A673 (cell line): ENCODE measurements at places on chromosomes 1 and 21. TPM values are rescaled to one million over a fixed set of nuclear protein-coding genes. Genes with fewer than 3 reads are reported as not detected.

Gene LAD1
- not detected in 2 replicates for total RNA-seq

Gene LHX4
- total RNA-seq, result 0.07 TPM in 1 of 2 replicates, not detected in the other

Gene TRIM46
- total RNA-seq, result 5.1 and 6.2 TPM in 2 replicates

Gene KPRP
- total RNA-seq, result not detected in 2 replicates

Gene DENND2D
- not detected in 2 replicates for total RNA-seq

Gene GRHL3
- 0.20 TPM in 1 of 2 replicates, not detected in the other for total RNA-seq

Gene TMEM51
- total RNA-seq, result 1.7 TPM in 2 replicates

GRCh38 chr1:121519042-121519755 lies 334.4 kb downstream of the SRGAP2C start:
- peak; percentile 84 for DNase-seq
- peak overlapping the region; percentile 60 for H3K4me3 ChIP-seq
- peak overlapping the region; percentile 73 for H3K27ac ChIP-seq

DNA sequence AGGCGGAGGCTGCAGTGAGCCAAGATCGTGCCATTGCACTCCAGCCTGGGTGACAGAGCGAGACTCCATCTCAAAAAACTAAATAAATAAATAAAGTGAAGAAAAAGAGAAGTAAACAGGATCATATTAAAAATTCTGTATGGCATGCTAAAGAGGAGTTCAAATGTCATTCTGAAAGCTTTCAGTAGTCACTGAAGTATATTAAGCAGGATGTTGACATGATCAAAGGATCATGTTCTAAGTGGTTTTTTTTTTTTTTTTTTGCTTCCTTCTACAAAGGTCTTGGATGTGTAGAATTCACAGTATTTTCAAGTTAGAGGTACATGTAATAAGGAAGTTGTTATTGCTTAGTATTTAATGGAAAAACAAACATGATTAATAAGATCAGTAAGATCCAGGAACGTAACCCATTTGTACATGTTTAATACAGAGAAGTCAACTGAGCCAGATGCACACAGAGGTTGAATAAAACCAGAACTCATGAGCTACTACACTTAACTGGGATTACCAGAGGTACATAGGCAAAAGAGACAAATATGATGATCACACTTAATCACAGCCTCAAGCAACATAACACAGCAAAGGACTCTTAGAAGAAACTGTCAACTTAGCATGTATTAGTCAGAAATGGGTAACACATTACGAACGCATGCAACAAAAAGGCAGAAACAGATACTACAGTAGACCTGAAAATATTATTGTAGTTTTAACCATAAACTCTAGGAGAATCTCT lies 12.2 kb downstream of the CDC42BPA start:
- H3K27me3 ChIP-seq, result no peaks in the 10 kb centered on the region
- DNase-seq, result no peak
- H3K4me1 ChIP-seq, result no peaks in the 10 kb centered on the region

DNA sequence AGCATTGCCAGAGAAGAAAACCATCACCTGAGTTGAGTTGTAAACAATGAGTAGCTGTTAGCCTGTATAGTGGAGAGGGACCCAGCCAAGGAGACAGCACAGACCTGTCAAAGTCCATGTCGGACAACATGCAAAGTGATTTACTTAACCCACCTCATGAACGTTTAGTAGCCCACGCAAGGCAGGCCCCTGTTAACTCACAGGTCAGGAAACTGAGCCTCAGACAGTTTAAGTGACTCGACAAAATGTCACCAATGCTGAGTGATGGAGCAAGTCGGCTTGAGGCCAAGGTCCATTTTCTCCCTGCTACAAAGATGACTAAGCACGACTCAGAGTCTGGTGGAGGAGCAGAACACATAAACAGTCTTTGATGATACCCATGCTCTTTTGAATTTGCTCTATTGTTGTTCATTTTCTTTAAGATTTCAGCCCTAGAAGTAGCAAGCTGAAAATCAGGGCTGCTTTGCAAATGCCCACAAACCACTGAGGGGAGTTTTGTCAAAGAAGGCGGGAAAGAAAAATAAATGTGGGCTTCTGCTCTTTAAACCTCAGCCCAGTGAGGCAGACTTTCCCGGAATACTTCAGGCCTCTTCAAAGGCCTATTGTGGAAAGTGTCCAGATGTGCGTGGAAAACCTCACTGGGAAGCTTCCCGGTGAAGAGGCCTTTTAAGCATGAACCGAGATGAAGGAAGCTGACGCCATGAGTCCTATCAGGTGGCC lies 83.8 kb upstream of the HOOK1 start:
- peak; percentile 59 for DNase-seq
- no peak overlapping the region for H3K27ac ChIP-seq
- H3K27me3 ChIP-seq, result no peaks in the 10 kb centered on the region
- H3K36me3 ChIP-seq, result no peaks in the 10 kb centered on the region

DNA sequence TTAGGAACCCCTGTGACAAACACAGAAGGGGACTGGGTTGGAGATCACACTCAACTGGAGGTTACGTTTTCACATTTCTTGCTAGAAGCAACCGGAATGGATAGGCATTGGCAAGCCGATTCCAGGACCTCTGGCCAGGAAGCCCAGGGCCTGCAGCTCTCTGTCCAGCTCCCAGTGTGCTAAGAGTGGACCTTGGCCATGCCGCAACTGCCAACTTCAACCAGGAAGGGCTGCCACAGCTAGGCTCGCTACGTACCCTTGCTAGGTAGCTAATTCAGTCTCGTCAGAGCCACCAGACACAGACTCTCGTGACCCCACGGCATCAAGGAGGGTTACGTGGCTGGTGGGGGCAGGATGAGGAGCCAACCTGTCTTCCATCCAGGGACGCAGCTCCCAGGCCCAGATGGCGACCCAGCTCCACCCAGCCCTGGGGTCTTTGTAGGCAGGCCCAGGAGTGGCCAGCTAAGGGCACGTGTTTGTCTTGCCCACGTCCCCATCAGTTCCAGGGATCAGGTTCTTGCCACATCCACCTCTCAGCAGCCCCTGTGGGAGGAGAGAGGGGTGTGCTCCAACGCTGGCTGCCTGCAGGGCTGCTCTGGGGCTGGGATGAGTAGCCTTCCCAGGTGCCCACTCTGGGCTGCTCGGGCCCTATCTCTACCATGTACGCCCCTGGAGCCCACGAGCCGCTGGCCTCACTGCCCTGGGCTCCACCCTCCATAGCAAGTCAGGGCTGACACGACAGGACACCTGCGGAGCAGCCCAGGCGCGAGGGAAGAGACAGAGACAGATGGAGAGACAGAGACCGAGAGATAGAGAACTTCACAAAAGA lies 39.2 kb downstream of the UBE2G2 start:
- no peaks in the 10 kb centered on the region for H3K27me3 ChIP-seq
- H3K36me3 ChIP-seq, result no peaks in the 10 kb centered on the region
- peaks cover 7% of the 10 kb centered on the region for H3K4me1 ChIP-seq
- H3K27ac ChIP-seq, result no peak overlapping the region
- no peak overlapping the region for H3K4me3 ChIP-seq

DNA sequence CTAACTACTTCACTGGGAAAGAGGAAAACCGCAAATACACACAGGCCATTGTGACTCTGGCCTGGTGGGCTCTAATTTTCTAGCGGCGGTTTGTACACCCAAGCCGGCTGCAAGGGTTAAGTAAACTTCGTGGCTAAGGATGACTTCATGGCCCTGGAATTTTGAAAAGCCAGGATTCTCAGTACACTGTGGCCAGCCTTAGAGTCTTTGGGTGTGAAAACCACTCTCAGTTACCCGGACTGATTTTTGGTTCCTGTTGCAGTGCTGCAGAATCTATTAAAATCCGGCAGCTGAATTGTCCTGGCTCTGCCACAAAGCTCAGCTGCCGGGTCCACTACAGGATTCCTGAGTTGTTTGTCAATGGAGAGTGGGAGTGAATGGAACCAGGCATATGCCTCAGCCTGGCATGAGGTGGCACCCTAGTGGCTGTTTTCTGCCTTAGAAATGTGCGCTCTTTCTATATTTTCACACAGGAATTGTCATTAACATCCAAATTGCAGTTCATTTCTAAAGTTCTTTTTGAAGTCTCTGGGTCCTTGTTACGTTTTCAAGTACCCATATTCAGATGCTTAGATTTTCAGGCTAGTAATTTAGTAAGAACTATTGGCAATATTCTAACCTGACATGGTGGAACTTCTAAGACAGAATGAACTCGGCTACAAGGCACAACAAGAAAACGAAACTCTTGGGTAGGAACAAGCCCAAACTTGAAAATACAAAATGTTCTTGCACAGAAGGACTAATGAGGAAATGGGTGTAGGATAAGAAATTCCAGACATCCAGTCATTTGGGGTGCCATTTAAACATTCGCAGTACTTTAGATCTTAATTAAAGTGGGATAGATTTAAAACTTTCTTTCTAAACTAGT lies 255.9 kb downstream of the NFIA start:
- H3K4me1 ChIP-seq, result peaks cover 39% of the 10 kb centered on the region
- H3K4me3 ChIP-seq, result peak overlapping the region; percentile 33
- no peaks in the 10 kb centered on the region for H3K27me3 ChIP-seq
- peak overlapping the region; percentile 69 for H3K27ac ChIP-seq
- DNase-seq, result peak; percentile 87
- peaks cover 3% of the 10 kb centered on the region for H3K36me3 ChIP-seq

- H3K27me3 ChIP-seq, result no peaks in the 10 kb centered on the region
- H3K4me3 ChIP-seq, result no peak overlapping the region
- peak overlapping the region; percentile 37 for H3K27ac ChIP-seq
- DNase-seq, result no peak
Observed at GRCh38 chr1:1218524-1219200, 4.7 kb upstream of the TNFRSF4 start.

- no peak overlapping the region for H3K27ac ChIP-seq
- H3K36me3 ChIP-seq, result no peaks in the 10 kb centered on the region
- peak; percentile 69 for DNase-seq
- H3K4me1 ChIP-seq, result no peaks in the 10 kb centered on the region
Observed at GRCh38 chr1:157691285-157691920, 9.2 kb downstream of the FCRL3 start.

DNA sequence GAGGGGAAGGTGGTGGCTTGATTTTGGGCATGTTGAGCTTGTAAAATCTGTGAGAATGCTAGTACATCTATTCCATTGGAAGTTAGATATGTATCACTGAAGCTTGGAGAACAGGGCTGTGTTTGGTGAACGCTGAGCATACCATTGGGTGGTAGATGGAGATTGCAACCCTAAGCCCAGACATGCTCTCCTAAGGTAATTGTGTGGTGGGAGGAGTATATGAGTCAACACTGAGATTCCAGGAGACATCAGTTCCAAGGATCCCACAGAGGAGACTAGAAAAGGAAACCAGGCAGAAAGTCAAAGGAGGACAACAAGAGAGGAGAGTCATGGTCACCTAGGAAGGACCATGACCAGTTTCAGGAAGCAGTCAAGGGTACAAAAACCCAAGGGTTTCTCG lies 60.4 kb downstream of the KIF21B start:
- no peaks in the 10 kb centered on the region for H3K27me3 ChIP-seq
- no peak for DNase-seq
- no peak overlapping the region for H3K27ac ChIP-seq
- no peak overlapping the region for H3K4me3 ChIP-seq
- H3K4me1 ChIP-seq, result no peaks in the 10 kb centered on the region

DNA sequence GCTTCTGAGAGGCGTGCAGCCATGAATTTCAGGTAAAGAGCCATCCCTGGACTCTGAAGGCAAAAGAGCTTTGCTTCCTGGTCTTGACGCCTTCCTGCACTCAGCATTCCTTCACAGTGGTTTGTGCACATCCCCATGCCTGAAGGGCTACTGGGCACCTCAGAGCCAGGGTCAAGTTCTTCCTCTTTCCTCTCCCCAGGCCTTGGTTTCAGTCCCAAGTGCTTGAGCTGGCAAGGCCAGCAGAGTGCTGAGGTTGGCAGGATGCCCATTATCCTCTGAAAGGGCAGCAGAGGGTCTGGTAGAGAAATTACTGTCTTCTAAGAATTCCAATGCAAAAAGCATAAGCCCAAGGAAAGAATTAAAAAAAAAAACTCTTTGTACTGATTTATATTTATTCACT lies 1064.9 kb downstream of the TTLL7 start:
- no peaks in the 10 kb centered on the region for H3K36me3 ChIP-seq
- no peak for DNase-seq
- H3K4me3 ChIP-seq, result no peak overlapping the region

DNA sequence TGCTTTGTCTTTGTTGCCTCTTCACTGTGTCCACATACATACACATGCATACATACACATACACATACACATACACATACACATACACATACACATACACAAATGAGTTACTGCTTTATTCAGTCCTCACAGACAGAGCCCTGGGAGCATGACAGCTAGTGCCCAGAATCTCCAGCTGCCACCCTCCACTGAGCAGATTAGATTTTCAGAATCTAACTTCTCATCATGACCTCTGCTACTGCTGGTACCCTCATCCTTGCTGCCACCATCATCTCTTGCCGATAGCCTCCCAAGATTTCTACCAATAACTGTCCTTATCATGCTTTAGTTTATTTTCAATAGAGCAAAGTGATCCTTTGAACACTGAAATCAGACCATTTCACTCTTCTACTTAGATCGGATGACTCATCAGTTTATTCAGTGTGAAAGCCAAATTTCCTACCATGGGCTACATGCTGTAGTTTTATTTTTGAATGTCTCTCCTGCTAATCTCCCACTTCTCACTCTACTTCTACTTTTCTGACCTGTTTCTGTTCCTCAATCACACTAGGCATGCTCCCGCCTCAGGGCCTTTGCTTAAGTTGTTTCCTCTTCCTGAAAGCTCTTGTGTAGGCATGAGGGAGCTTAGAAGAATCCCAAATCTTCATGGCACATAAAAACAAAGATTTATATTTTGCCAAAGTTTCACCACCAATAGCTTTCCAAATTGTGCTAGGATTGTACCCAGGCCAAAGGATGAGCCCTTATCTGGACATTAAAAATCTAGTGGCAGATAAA lies 43.0 kb downstream of the ATP6V1G3 start:
- DNase-seq, result peak; percentile 7
- no peak overlapping the region for H3K4me3 ChIP-seq
- no peaks in the 10 kb centered on the region for H3K36me3 ChIP-seq
- H3K4me1 ChIP-seq, result peaks cover 6% of the 10 kb centered on the region
- H3K27me3 ChIP-seq, result no peaks in the 10 kb centered on the region
- no peak overlapping the region for H3K27ac ChIP-seq

- H3K36me3 ChIP-seq, result no peaks in the 10 kb centered on the region
- no peak for DNase-seq
Observed at GRCh38 chr1:176136891-176137290, 70.2 kb downstream of the COP1 start.

- H3K4me1 ChIP-seq, result no peaks in the 10 kb centered on the region
- no peak for DNase-seq
- no peaks in the 10 kb centered on the region for H3K27me3 ChIP-seq
- no peaks in the 10 kb centered on the region for H3K36me3 ChIP-seq
- no peak overlapping the region for H3K27ac ChIP-seq
Observed at GRCh38 chr1:115815694-115816093, 25.2 kb downstream of the NHLH2 start.
